ENCODE measurements at places on chromosomes 5 and 9.

- no peak for DNase-seq
These were observed 11.8 kb downstream of the RMI1 start for GRCh38 chr9:83992407-83992806.

GRCh38 chr5:103943230-103943629 is 380.6 kb upstream of the NUDT12 start:
- no peak for DNase-seq

GRCh38 chr5:179430193-179431175 is 85.2 kb upstream of the ADAMTS2 start:
- DNase-seq = no peak

DNA sequence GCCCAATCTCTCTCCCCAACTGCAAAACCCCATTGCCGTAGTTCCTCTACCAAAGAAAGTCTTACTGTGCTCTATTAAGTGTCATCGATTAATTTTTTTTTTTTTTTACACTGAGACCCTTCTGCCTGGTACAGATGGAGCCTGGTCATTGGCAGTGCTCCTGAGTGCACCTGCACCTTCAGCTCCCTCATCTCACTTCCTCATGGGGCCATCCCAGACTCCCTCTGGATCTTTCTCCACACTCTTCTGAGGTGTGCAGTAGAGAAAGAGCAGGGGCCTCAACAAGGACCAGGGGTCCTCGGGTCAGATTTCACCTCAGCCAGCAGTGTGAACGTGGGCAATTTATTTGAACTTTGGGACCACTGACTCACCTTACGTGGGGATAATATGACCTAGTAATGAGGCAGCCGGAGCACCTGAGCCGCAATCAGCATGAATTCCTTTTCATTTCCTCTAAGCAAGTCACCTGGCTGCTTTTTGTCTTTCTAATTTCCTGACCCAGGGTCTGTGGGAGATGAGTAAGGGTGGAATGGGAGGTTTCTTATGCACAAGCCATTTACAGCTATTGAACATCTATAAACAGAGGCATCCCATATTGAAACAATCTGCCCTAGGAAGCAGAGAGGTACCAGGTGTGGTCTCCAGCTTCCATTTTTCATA is 22.3 kb upstream of the GABRP start:
- DNase-seq = no peak

DNA sequence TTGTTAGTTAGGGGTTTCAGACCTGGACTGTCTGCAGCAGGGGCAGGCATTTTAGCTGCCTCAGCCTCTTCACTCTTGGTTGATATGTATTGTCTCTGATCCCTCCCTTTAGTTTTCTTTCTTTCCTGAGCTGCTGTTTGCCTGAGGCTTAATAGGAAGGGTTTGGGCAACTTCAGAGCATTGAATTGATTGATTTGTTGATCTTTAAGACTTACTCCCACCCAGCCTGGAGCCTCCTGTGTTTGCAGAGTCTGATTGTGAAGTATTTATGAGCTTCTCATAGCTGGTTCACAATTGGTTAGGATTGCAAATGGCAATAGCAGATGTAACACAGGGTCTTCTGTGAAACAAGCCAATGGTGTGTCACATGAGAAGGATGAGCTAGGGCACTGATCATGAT is 671.8 kb upstream of the SEMA6A start:
- no peak for DNase-seq

- DNase-seq = no peak
These were observed 118.4 kb downstream of the PAM start for GRCh38 chr5:102873379-102873932.

DNA sequence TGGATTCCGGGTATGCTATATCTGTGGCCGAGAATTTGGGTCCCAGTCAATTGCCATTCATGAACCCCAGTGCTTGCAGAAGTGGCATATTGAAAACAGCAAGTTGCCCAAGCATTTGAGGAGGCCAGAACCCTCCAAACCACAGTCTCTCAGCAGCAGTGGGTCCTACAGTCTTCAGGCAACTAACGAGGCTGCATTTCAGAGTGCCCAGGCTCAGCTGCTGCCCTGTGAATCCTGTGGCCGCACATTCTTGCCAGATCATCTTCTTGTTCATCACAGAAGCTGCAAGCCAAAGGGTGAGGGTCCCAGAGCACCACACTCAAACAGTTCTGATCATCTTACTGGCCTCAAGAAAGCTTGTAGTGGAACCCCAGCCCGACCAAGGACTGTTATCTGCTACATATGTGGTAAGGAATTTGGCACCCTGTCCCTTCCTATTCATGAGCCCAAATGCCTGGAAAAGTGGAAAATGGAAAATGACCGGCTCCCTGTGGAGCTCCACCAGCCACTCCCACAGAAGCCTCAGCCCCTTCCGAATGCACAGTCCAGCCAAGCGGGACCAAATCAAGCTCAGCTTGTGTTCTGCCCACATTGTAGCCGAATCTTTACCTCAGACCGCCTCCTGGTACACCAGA is 23.0 kb downstream of the ZNF474 start:
- no peak for DNase-seq
